ENCODE measurements at places on chromosomes 4 and X.

DNA sequence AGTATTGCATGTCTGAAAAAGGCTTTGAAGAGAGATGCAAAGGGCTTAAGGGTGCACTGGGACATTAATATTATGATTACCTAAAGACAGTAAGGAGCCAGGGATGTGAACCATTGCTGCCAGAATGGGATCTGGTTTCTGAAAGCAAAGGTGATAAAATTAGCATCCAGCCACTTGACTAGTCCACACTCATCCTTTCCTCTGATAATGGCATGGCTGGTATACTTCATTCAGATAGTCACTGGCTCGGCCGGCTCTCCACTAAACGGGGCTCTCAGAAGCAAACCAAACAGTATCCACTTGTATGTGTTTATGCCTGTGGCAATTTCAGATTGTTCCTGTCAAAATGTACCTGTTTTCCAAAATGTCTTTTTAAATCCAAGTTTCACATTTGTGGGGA, 46.4 kb downstream of the MAMLD1 start:
- DNase-seq: no peak

DNA sequence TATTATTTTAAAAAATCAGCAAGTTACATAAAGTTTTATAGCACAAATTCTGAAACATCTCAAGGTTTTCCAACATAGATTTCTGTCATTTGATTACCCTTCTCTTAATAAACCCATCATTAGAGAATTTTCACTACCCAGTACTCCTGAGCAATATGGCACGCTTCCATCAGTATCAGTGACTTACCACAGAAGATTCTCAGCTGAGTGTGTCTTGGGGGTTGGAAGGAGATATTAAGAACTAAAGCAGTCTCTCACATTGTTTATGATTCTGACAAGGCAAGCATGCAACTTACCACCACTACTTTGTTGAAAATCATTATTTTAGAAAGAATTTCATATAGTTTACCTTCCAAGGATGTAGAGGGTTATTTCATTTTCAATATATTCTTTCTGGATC, 67.7 kb downstream of the INPP4B start:
- peak; percentile 13 for DNase-seq

DNA sequence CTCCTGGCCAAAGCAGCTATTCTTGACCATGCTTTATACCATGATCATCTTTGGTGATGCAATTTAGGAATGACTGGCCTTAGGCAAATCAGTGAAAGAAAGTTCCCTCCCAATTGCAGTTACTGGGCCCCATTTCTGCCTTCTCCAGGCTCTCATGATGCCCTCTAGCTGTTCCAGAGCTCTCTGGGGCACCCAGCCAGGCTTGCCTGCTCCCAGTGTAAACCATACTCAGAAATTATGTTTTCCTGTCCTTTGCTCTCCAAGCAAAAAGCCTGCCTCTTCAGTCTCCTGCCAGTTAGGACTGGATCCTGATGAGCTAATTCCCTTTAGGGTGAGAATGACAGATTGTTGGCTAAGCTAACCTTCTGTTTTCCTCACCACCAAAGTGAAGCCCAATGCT, 85.3 kb upstream of the RBPJ start:
- peak; percentile 43 for DNase-seq

DNA sequence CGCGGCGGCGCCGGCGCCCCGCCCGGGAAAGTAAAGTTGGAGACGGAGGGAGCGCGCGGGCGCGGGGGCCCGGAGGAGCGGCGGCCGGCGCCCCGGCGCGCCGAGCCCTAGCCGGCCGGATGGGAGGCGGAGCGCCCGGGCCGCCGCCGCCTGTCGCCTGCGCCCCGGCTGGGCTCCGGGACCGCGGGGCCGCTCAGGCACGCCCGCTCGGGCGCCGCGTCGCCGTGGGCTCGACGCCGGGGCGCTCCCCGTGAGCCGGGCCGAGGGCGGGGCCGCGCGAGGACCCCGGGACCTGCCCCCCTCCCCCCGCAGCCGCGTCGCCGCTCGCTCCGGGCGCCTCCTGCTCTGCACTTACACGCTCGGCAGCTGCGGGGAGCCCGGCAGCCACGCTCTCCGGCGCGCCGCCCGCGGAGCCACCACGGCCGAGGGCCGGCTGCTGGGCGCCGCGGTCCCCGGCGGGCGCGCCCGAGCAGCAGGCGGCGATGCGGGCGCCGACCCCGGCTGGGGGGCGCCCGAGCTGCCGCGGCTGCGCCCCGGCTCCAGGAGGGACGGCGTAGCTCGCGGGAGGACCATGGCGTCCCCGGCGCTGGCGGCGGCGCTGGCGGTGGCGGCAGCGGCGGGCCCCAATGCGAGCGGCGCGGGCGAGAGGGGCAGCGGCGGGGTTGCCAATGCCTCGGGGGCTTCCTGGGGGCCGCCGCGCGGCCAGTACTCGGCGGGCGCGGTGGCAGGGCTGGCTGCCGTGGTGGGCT, at the start of gene ADRA2C:
ADRA2C (plus strand) TSS at position 350 of the 749 bp plus-strand sequence; CDS start at position 572, 222 bp downstream.
- no peak for DNase-seq

DNA sequence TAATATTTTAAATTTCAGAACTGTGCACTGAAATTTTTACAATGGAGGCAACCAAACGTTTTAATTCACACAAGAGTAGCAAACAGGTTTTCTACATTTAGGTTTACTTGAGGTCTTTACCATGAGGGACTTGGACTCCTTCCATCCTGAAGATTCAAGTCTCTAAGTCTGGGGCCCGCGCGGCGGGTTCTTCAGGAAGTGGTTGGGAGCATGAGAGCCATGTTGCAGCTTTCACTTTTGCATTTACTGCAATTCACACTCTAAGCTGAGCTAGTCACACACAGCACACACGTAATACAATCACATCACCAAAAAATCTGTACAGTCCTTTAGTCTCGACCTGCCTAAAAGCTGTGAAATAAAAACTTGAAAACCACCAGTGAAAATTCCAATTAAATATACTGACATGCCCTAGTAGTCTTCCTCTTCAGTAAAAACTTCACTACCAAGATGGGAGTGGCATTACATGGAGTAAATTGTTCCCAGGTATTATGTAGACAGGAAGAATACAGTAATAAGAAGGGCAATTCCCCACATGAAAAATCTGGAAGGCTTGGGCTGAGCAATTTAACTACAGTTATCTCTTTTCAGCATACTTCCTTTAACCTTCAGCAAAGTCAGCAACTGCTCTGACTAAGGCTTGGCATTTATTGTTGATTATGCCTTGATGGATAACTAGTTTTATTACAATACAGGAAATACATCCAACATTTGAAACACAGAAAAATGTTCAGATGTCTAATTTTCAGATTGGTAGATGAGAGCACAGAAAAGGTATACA, 571.1 kb upstream of the DIPK2B start:
- no peak for DNase-seq

- DNase-seq: peak; percentile 34
Observed at GRCh38 chr4:74418063-74418670, 26.8 kb upstream of the AREG start.

DNA sequence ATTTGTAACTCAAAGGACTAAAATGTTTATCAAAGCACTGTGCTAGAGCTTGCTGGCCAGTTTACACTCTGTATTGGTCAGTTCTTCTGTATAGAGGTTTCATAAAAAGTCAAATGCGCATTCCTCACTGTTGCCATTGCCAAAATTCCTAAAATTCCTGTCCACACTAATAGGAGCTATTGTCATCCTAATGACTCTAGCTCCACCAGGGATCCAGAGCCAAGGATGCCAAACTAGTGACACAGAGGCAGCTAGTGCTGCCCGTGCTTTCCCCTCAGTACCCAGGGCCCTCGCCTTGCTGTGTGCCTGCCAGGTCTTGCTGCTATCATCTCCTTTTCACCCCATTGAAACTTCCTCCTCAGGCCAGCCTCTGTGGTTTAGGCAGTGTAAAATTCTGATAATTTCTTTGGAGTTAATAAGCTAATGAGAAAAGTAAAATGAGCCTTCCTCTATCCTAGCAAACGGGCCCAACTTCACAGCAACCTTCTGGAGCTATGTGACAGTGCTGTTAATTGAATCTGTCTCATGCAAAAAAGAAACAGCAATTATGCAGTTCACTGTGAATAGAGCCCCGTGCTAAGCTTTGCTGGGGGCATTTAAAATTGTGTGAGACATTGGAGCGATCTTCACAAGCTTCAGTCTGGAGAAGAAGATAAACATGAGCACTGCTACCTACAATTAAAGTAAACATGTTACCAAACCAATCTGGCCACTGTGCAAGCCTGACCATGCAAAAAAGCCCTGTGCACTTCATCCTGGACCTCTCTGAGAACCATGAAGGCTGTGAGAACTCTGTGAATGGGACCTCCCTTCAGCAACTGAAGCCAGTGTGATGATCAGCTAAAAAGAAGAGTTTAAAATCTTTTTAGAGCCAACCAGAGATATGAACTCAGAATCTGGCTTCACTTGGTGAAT, 43.1 kb upstream of the FGF2 start:
- peak; percentile 90 for DNase-seq

GRCh38 chr4:84837751-84838150, 128.7 kb downstream of the WDFY3 start:
- DNase-seq: no peak

DNA sequence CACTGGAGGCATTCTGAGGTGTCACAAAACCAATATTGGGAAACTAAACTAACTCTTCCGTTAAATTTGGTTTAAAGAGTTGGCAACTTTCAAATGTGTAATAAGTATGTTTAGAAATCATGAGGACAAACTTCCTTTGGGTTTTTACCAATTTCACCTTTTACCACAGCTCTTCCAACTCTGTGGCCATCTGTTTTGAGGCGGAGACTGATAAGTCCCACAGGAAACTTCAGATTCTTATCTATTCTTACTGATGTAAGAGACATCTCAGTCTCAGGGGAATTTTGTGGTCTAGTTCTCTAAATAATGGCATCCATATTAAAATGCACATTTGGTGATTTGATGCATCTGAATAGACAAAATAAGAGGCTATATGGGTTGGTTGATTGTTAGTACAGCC, 229.2 kb upstream of the AFF2 start:
- DNase-seq: no peak

DNA sequence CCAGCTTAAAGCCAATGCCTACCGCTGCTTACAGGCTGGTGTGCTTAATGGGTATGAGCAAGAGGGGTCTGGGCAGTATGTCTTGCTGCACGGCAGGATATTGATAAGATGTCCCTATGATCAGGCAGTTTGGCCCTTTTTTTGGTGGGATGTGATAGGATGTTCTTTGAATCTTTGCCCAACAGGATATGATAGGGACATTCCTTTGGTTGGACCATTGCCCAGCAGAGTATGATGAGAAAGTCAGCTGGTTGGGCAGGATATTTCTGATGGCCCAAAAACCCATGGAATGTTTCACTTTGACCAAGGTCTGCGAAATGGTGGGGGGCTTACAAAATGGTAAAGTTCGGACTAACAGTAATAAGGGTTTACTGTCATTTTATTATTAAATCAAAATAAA, 1060.6 kb downstream of the STIM2 start:
- no peak for DNase-seq

- no peak for DNase-seq
Observed at GRCh38 chr4:48342606-48342880, 1.2 kb downstream of the SLAIN2 start.

GRCh38 chrX:110397904-110398303, 39.3 kb downstream of the RTL9 start:
- DNase-seq: no peak

DNA sequence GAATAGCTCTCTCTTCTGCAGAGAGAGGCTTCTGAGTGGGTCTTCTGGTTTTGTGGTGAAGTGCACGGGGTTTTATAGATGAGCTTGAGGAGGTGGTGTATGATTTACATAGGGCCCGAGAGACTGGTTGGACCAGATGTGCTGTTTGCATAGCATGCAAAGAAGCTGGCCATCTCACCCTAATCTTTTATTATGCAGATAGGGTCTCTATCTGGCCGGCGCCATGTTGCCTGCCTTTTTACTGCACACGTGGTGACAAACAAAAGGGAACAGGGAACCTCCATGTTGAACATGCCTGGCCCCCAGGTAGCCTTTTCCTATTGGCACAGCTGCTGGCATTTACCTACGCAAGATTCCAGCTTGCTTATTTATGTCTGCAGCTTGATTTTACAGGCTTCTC, 473.3 kb upstream of the FAM47C start:
- no peak for DNase-seq

GRCh38 chr4:40933272-40934053, 183.7 kb downstream of the NSUN7 start:
- DNase-seq: no peak

GRCh38 chr4:25913056-25913850, 767 bp upstream of the SMIM20 start:
- no peak for DNase-seq

GRCh38 chr4:122503214-122503613, 46.7 kb upstream of the IL2 start:
- no peak for DNase-seq

GRCh38 chrX:72176981-72177380, 4.6 kb upstream of the PIN4 start:
- no peak for DNase-seq

DNA sequence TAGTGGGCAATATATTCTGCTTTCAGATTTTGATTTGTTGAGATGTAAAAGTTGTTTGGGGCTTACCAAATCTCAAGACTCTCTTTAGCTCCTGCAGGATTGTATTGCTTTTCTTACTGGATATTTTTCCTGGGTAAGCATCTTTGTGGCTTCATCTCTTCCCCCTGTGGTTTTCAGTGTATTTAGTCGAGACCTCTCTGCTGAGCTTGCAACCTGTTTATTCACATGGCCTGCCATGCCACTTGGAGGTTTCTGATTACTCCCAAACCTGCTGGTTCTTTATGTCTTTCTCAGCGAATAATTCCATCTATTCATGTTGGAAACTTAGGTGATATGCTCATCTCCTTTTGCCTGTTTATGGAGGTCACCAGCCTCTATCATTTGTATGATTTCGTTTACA, 10.9 kb downstream of the CCNG2 start:
- DNase-seq: no peak

GRCh38 chrX:9131066-9131465, 97.1 kb upstream of the FAM9B start:
- no peak for DNase-seq

DNA sequence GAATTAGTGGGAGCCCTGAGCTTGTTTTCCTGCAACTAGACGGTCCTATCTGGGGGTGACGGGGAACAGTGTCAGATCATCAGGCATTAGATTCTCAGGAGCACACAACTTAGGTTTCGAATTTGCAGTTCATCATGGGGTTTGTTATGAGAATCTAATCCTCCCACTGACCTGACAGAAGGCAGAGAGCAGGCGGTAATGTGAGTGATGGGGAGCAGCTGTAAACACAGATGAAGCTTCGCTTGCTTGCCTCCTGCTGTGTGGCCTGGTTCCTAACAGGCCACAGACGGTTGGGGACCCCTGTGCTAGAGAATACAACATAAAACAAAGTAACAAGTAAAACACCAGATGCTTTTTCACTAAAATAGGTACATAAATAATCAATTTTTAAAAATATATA, 86.2 kb upstream of the BLTP1 start:
- DNase-seq: no peak

GRCh38 chrX:43702079-43702524, 46.0 kb downstream of the MAOA start:
- no peak for DNase-seq

DNA sequence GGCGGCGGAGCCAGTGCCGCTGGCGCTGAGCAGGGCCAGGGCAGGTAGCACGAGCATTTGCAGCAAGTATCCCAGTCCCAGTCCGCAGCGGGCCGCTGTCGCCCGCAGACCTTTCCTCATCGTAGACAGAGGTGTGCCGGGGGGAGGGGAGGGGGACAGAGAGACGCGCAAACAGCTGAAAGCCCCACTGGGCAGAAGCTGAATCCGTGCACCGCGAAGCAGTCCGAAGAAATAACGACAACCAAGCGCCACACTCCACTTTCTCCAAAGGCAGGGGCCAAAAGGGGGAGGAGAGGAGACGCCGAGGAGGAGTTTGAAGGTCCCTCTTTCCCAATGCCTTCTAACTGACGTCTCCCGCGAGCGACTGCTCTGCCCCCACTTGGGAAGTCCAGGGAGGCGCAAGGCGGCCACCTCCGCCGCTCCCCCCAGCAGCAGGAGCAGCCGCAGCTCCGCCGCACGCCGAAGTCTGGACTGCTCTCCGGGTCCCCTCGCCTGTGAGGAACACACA, at the start of gene UNC5C:
UNC5C (minus strand) TSS at position 236 of the 508 bp plus-strand sequence.
- DNase-seq: no peak

All from AG09309 (cell line).